Urothelium cell line (cell line): ENCODE measurements at places on chromosomes 5 and 9.

- peak; percentile 89 for DNase-seq
Measured at GRCh38 chr9:136572003-136572827, 26.4 kb upstream of the NOTCH1 start.

- peak; percentile 84 for DNase-seq
Measured at GRCh38 chr5:80082731-80083100, 47.6 kb downstream of the THBS4 start.

- no peak for DNase-seq
Measured at GRCh38 chr5:34587355-34588241, 68.5 kb upstream of the RAI14 start.

DNA sequence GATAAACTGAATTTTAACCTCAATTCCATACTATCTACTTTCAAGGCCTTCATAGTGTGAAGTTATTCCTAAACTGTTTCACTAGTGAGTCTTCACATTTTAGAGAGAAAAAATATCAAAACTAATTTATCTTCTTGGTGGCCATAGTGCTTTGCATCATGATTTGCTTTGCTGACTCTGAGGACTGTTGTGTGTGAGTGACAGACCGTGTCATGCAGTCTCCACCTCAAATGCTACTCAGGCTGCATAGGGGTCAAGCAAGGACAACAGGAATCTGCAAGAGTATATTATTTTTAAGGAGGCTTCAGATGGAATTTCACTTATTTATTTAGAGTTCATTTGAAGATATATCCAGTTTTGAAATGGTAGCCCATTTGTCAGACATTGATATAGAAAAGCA is 34.5 kb downstream of the MACIR start:
- no peak for DNase-seq

- DNase-seq, result peak; percentile 87
Measured at GRCh38 chr9:87148331-87149104, 201.2 kb upstream of the GAS1 start.

DNA sequence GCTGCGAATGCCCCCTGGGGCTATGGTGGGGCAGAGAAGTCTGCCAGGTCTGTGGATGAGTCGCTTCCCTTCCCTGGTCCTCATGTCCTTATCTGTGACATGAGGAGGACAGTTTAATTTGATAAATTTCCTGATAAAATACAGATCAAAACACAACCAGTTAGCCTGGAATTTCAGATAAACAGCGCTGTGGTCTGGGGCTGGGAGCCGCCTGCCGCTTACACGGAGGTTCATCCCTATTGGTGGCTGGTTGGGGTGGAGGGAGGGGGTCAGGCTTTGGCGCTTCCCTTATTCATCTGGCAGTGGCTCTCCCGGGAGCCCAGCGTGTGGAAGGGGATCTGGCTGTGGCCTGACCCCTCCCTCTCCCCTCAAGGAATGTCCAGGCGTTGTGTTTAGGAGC is 17.9 kb downstream of the CRB2 start:
- DNase-seq, result no peak

DNA sequence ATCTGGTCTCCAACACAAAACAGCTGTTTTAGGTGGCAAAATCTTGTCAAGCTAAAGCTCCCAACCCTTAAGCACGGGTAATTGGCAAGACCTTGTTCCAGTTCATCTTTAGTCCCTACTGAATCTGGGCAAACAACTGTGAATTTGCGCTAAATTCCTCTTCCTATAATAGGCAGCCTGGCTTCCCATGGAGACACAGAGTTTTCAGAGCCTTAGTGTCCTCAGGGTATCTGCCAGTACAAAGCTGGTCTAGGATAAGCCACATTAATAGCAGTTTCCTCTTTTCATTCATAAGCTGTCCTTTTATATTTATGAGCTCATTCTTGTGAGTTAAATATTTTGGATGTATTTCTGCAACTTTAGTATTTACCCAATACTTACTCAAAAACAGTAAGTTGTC is 59.5 kb downstream of the FGF10 start:
- no peak for DNase-seq

GRCh38 chr5:139402561-139403158 is 1.2 kb downstream of the SPATA24 start:
- no peak for DNase-seq

- no peak for DNase-seq
Measured at GRCh38 chr9:15299374-15299939, 7.6 kb downstream of the TTC39B start.

GRCh38 chr9:99162759-99163364 is 57.9 kb downstream of the TGFBR1 start:
- DNase-seq, result peak; percentile 36

DNA sequence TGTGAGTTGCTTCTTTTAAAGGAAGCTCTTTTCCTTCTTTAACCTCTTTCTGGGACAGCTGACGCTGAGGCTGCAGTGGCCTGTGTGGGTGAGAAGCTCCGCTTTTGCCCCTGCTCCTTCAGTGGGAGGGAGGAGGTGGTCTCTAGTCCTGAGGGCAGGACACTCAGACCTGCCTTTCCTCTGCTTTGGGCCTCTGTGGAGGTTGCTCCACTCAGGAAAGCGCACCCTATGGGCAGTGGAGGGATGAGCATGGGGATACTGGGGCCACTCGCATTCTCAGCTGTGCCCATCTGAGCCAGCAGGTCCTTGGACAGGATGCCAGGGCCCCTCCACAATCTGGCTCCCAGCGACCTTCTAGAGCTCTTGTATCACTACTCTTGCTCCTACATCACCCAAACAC is 111.5 kb downstream of the NSG2 start:
- no peak for DNase-seq

- DNase-seq, result no peak
Measured at GRCh38 chr9:130713286-130713960, 19.8 kb downstream of the EXOSC2 start.

GRCh38 chr5:151026679-151027078 is 6.3 kb downstream of the GPX3 start:
- DNase-seq, result no peak

GRCh38 chr9:74496819-74497747 is at the start of gene RORB:
RORB (plus strand) TSS chr9:74497335; CDS start chr9:74497977, 642 bp downstream.
- DNase-seq, result peak; percentile 89

DNA sequence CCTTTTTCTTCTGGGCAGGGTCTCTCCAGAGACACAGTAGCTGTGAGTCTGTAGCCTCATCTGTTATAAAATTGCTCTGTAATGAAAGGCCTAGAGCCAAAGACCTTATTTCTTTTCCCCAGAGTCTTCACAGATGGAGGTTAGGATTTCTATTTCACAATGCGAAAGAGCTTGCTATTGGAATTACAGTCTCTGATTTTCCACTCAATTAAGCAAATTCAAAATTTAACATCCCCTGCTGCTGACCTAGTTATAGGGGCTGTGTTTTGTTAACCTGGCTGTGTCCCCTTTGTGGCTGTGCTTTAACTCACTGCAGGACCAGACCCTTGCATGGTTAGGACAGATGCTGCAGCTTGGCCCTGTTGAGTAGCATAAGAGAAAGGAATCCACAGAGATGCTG is 190.3 kb upstream of the NMUR2 start:
- no peak for DNase-seq

DNA sequence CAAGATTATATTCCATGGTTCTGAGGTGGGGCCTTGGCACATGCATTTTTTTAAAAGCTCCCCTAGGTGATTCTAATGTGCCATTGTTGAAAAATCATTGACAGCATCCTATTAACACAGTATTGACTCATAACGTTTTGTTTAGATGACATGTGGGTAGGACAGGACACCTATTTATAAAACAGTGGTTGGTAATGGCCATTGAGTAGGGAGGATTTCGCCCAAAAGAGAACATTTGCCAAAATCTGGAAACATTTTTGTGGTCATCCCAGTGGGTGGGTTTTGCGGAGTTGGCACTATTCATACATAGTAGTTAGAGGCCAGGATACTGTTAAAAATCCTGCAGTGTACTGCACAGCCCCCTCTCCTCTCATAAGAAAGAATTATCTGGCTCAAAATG is 6.4 kb upstream of the CHD1 start:
- DNase-seq, result peak; percentile 11
